Activated CD4-positive, alpha-beta T cell treated with anti-CD3 and anti-CD28 coated beads for 36 hours (primary cell): ENCODE measurements at places on chromosomes 4 and X.

- DNase-seq = no peak
Observed at GRCh38 chrX:153633607-153634180, 13.3 kb upstream of the DUSP9 start.

DNA sequence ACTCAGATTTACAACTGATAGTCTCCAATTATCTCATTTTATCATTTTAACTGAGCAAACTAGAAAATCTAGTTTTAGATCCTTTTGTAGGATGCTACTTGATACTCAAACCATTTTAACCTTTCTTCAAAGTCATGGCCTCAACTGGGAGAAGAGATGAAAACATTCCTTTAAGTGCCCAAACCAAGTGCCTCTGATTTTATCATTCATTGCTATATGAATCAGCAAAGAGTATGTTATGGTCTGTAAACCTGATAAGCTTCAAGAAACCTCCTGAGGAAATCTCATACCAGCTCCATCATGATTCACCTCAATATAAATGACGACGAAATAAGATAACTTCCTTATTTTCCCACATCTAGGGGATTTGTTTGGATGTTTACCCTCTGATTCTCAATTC lies 119.9 kb downstream of the FAM13A start:
- no peak for DNase-seq

DNA sequence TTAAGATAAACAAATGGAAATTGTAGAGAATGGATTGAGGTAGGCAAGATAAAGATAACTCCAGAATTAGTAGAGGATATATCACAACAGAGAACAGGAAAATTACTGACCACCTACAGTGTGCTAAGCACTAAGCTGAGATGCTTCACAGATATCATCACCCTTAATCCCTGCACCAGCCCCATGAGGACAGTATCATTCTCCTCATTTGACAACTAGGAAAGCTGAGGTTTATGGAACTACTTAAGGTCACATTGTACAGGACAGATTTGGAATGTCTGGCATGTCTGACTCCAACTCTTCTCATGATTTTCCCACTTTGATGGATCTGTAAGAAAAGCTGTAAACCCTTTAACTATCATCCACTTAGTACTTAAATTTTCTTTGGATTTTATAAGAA lies 95.5 kb downstream of the CASK start:
- no peak for DNase-seq

DNA sequence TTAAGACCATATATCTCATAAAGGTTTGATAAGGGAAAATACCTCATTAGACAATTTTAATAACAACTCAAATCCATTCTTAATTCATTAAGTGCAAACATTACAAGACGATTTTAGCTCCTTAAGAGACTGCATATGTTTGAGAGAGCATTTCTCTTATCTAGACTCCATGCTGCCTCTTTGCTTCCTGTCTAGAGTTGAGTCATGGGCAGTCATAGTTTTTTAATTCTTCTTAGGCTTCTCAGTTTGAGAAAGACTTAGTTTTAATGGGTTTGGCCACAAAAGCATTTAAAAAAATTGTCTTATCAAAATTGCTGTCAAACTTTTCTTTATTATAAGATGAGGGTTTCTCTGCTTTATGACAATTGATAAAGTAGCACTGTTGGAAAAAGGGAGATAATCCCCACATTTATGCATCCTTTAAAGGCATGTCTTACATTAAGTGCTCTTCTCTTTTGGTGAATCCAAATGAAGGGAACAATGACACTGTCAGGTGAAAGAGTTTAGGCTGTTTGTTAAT lies 713.4 kb downstream of the PCDH18 start:
- no peak for DNase-seq

- no peak for DNase-seq
Observed at GRCh38 chr4:7158081-7158750, 34.1 kb upstream of the SORCS2 start.

DNA sequence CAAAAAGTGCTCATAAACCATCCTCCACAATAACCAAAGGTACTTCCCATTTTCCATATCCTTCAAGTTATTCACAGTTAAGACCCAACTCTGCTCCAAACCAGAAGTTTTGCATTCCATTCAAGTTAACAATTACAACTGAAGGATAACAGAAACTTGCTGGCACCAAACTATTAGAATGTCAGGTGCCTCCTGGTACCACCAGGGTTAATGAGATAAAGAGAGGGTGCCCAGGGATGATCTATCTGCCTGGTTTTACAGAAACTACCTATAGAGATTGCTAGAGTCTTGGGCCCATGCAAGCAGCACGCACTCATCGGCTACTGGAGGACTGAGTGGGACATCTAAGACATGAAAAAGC lies 114.6 kb downstream of the RBM47 start:
- DNase-seq = no peak

DNA sequence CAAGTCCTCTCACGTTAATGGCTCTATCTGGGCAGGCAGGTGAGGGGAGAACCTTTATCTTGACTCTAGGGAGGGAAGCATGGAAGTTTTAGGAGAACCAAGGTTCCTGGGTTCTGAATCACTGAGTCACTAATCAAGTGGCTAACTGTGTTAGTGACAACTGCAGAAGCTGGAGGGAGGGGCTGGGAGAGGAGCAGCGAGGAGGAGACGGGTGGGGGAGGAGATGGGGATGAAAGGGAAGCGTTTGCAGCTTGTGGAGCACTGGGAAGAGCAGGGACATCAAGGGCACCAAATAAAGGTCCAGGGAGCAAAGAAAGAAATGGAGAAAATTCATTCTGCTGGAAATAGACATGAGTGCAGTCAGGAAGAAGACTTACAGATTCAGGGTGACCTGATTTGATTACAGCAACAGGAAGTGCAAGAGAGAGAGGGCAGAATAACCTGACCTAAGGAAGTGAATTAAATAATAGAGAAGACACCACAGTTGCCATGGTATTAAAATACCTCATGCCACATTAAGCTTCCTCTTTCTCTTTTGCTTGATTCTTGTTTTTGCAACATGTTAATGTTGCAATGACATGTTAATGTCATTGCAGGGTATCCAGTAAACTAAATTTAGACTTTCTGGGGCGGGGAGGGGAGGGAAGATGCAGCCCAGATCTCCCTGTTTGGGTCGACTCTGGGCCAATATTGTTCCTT lies 4.5 kb upstream of the SETD7 start:
- no peak for DNase-seq

DNA sequence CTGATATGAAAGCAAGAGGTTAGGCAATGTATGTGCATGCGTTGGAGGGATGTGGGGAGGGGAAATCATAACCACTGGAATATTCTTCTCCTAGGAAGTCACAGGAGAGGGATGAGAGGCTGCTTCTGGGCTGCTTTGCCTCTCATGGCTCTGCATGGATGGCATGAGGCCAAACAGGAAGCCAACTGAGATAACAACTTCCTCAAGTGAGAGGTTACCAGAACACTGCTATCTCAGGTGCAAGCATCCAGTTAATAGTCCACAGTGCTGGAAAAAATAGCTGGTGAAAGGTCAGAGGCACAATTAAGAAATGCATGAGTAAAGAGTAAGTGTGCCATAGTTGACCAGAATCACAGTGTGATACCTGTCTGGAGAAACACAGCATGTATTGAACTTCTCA lies 113.3 kb downstream of the ELOVL6 start:
- DNase-seq = peak; percentile 32

- no peak for DNase-seq
Observed at GRCh38 chrX:63281465-63281864, 69.7 kb downstream of the SPIN4 start.

DNA sequence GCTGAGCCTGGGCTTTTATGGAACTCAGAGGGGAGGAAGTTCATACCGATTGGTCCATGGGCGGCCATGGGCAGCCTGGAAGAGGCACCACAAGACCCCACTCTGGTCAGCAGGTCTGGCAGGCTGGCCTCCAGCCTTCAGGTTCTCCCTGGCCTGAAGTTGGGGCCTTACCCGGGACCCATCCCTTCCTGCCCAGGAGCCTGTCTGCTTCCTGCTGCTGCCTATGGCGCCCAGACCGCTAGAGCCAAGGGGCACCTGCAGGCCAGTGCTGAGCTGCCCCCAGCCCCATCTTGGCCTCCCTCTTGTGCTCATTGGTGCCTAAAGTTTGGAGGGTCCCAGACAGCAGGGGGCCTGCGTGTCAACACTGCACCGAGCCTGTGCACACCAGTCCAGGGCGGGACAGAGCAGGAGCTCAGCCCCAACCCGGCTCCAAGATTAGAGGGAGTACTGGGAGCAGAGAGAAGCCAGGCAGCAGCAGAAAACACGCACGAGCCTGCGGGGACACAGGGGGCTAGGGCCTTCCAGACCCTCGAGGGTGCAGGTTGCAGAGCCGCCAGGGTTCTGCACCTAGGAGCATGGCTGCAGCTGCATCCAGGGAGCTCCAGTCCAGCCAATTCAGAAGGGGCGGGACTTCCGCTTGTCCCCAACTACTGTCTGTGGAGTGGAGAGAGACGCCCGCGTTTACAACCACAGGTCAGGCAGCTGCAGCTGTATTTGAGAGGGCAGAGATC lies 30.7 kb upstream of the ZNF280C start:
- no peak for DNase-seq

DNA sequence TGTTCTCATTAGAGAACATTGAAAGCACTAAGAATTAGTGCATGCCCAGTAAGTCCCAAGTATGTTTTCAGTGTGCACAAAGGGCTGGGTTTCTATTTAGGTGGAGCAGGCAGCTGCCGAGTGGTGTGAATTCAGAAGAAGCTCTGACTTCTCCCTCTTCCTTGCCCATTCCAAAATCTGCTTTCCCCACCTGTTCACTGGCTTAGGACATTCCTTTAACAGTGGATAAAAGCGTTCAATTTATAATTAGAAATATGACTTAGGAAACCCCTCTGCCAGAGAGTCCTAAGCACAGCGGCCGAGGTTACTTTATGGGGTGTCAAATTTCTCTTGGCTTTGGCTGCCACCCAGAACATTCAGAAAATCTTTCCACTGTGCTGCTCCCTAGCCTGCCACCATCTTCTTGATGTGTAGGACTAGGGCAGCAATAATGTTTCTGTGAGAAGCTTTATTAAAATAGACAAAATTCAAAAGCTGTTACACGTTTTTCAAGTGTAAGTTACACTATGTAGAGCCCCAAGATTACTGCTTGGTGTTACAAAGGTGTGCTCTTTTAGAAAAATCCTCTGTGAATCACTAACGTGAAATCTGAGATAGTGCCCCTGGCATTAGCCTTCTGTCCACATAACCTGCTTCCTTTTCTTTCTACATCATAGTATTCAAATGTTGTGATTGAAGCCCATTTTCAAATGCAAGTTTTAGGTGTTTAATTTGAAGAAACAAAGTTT lies 191.6 kb upstream of the ANKRD50 start:
- no peak for DNase-seq

DNA sequence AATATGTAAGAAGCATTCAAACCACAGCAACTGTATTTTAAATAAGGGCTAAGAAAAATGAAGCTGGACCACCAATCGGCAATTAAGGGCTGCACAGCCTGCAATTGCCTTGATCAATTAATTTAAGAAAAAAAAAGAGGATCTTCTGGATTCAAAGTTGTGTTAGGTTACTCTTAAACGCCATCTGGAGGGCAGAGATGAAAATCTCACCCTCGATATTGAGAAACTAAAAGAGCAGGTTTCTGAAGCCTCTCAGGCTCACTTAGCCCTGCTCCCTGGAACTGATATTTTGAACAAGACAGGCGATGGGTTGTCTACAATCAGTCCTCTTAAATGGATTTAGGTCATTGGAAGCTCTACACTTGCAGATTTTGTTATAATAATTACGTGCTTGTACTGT lies 579.4 kb downstream of the GRXCR1 start:
- DNase-seq = no peak

DNA sequence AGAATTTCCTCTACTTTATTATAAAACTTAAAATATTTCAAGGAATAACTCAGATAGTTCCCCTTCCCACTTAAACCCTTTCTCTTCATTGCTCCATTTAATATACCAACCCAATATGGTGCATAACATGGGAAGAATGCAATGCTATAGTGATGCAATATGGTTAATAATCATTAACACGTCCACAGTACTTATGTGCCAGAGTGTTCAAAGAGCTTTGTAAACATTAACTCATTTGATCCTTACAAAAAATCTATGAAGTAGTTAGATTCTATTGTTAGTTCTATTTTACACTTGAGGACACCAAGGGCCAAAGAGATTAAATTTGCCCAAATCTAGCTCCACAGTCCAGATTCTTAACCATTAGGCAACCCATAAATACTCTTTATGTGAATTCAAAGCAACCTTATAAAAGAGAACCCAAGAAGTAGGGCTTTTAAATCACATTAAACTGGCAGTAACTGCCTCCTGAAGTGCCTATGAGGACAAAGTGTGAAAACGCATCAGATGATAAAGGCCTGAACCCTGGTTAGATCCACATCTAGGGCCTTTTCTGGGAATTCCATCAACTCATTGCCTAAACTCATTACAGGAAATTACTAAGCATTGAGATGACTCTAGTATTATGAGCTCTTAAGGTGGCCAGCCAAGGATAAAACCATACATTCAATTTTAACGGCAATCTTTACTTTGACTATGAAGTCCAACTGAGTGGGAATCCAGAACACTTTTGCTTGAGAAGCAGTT lies 94.3 kb downstream of the AREG start:
- DNase-seq = no peak

DNA sequence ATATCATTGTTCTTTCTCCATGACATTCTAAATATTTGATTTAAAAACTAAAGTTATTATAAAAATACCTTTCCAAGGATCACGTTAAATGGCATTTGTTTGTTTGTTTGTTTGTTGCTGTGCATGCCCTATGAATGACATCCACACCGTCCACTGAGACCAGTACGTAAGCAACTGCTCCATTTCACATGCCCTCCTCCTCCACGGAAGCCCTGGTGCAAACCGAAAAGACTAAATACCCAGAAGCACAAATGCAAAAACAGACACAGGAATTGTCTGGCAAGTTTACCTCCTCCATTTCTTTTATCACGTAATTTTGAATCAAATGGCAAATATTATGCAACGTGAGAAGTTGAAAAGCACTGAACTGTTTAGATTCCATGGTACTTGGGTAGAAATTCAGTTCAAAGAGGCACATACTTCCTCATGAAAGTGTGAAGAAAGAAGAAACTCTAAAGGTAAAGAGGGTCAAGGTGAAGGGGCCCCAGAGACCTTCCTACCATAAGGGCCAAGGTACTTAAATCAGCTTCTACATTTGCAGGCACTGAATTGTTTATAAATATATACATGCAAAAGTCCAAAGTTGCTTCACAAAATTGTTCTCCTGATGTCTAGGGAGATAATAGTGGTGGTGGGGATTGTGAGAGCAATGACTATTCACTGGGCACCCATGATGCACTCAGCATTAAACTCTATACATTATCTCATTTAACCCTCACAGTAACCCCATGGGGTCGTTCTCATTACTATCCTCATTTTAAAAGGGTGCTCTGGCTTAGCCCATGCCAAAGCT lies 23.4 kb downstream of the IRF2 start:
- DNase-seq = no peak

DNA sequence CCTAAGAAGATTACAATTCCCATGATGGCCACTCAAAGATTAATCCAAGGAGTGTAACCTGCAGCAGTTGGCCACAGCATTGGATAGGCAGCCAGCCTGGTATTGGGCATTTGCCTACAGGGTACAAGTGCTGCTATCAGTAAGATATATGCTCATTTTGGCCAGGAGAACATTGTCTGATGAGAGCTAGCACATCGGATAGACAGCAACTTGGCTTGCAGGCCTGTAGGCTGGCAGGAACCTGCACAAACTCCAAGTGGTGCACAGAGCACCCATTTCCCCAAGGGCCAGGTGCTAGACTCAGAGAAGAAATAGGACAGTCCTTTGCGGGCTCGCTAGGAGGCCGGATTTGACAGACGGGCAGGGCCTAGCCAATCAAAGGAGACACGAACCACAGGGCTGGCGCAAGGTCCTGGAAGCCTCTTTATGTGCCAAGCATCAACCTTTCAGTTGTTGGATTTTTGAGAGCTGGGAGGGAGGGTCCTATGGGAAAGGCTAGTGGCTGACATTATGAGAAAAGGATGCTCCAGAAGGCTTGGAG lies 11.7 kb upstream of the AP1AR start:
- no peak for DNase-seq
